Activated CD4-positive, CD25-positive, alpha-beta regulatory T cell (primary cell): ENCODE measurements at places on chromosomes 5 and 9.
A peak's percentile ranks its signal among the peaks of the same experiment; 100 is the strongest.

DNA sequence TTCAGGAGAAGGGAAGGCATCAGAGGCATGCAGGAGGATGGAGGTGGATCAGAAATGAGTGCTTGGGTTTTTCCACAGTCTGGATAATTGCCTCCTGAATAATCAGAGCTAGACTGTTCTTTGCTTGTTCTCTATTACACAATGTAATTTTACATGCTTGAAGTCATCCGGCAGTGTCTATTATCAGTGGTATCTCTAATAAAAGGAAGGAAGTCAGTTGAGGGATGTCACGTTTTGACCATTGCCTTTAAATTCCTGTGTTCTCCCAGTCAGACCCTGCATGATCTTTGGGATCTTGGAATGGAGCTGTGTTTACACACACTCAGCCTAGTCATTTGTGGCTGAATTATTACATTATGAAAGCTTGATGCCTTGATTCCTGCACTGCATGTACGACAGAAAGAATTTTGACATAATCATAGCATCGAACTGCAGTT lies 91.0 kb downstream of the PDE8B start:
- DNase-seq, result no peak

GRCh38 chr5:946720-947625 lies 54.3 kb downstream of the TRIP13 start:
- DNase-seq, result no peak

GRCh38 chr9:129560881-129561306 lies 60.0 kb downstream of the C9orf50 start:
- no peak for DNase-seq

DNA sequence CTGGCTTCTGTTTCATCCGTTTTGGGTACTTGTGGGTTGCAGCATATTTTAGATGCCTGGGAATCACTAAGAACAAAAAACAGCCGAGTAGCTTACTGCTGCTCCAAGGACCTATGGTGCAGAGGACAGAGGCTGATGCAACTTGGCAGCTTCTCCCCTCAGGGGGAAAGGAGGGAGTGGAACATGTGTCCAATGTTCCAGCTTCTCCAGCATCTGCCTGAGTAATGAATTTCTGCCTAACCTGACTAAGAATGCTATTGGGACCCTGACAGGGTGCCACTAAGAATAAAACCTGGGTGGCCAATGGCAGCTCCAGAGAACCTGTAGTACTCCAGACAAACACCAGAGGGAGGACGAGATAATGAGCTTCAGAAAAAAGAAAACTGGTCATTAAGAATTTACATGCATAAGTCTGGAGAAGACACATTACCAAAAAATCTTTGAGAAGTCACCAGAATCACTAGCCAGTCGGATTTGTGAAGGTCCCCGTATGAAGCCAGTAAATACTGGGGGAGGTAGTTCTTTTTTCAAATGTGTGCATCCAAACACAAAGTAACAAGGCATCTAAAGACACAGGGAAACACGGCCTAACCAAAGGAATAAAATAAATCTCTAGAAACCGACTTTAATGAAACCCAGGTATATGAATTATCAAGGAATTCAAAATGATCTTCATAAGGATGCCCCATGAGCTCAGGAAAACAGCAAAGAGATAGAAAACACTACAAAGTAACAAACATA lies 293.5 kb downstream of the HINT1 start:
- DNase-seq, result peak; percentile 1

DNA sequence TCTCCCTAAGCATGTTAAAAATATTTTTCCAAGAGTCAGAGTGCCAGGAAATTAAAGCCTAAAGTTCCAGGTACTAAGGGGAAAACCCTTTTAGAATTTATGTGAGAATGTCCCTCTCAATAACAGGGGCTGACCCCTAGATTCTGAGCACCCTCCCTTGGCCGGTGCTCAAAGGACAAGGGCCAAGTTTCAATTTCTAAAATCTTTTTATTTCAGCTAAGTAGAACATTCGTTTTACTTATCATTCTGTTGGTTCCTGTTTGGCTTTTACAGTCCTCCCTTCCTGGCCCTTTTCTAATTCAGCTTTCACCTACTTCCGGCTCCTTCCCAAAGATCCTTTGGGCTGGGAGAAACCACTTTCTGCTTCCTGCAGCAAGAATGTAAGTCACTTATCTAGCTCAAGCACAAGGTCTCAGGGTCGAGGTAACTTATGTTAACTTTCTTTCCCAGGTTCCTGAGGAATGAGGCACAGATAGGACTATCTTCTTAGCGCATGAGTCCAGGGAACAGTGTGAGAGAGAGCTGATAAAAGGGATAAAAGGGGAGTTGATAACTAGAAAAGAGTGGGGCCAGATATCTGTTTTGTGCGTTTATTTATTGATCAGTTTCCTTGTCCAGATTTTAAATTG lies 34.6 kb upstream of the F2RL2 start:
- DNase-seq, result no peak

DNA sequence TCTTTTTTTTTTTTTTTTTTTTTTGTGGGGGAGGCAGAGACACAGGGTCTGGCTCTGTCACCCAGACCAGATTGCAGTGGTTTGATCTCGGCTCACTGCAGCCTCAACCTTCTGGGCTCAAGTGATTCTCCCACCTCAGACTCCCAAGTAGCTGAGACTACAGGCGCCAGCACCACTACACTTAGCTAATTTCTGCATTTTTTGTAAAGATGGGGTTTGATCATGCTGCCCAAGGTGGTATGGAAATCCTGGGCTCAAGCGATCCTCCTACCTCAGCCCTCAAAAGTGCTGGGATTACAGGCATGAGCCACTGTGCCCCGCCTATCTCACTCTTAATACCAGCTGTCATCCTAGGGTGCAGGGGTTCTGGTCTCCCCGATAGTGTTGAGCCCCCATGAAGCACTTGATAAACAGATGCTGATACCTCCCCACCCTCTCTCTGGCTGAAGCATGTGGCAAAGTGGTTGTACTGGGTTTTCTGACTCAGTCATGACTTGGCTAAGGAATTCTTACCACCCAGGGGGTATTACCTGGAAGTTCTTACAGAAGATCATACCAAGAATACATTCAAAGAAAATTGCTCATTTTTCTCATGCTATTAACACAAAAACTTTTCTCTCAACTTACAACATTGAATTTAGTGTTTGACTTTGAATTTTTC lies 110.2 kb upstream of the DAPK1 start:
- no peak for DNase-seq

DNA sequence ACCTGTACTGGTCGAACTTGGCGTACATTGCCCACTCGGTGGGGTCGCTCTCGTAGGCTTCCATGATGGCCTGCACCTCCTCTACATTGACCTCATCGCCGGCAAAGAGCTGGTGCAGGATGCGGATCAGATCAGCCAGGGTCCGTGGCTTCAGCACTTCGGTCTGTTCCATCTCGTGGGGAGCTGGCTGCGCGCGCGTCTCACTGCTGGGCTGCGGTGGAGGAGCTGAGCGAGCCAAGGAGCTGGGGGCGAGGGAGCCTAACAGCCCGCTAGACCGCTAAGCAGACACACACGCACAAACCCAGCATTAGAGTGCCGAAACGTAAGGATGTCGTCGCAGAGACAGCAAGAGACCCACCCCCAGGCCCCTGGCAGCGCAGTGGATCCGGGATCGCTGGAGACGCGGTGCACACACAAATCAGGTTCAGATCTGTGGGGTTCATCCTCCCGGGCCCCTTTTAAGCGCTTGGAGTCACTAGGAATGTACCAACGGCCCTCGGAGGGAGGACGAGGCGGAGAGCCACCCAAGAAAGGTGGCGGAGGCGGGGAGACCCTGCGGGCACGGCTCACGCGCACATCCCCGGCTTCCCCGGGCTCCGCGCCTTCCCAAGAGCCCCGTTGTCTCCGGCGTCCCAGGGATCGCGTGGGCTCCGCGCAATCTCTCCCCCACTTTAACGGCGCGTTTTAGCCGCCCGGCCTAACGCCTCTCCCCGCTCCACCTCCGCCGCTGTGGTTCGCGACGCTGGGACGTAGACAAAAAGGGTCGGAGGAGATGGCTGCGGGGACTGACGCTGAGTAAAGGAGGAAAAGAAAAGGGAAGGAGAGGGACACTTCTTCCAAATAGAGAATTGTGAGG lies at the start of gene CDO1:
Gene CDO1, minus strand, starts transcription at position 434 of the 856 bp plus-strand sequence. Its CDS starts 262 bp downstream, at position 172.
- no peak for DNase-seq

DNA sequence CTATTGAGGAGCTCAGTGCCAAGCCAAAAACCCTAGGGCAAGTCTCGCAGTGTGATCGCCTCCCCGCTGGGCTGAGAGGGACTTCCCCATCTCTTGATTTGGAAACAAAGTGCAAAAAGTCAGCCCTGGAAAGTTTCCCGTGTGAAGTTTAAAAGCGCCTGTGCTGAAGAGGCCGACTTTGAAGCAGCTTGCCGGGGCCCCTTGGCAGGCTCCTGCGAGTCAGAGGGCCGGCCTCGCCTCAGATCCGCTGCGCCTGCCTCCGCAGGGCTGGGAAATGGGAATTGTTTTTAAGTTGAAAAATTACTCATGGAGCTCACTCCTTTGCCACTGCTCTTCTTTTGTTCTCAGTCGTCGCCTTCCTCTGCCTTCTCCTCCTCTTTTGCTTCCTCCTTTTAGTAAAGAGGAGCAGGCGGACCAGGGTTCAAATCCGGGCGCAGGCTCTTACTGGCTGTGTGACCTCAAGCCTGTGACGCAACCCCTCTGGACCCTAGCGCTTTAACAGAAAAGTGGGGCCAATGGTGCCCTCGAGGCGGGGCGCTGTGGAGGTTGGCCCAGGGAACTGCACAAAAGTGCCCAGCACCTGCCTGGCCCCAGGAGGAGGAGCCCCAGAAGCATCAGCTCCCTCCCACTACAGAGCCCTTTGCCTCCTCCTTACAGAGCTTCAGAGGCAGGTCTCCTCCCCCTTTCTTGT lies 14.7 kb upstream of the LHX2 start:
- DNase-seq, result no peak

- no peak for DNase-seq
Observed at GRCh38 chr5:110356677-110357076, 369.8 kb downstream of the TMEM232 start.

GRCh38 chr5:31186672-31187267 lies 6.7 kb upstream of the CDH6 start:
- DNase-seq, result no peak
